Activated CD4-positive, alpha-beta memory T cell treated with anti-CD3 and anti-CD28 coated beads, Interleukin-2, amount 10 ng/mL, durations not matched to agents 7 days and 5 days (primary cell): ENCODE measurements at places on chromosomes 6 and 20.

DNA sequence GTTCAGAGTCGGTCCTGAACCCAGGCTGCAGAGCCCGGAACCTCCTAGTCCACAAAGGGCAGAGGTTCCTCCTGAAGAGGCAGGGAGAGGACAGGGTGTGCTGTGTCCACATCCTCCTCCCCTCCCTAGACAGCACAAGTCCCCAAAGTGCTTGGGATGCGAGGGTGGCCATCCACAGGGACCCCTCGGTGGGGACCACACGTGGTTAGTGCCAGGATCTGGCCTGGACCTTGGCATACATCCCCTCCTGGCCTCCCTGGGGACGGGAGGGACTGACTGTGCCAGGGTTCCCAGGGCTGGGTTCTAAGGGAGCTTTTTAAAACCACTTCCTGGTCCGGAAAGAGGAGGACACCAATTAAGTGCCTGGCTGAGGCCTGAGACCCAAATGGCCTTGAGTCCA, 63.2 kb downstream of the CTCFL start:
- DNase-seq = no peak

GRCh38 chr20:1876217-1876921, 18.8 kb upstream of the SIRPA start:
- no peak for DNase-seq

GRCh38 chr6:130943738-130944137, 116.5 kb downstream of the SMLR1 start:
- DNase-seq = no peak

DNA sequence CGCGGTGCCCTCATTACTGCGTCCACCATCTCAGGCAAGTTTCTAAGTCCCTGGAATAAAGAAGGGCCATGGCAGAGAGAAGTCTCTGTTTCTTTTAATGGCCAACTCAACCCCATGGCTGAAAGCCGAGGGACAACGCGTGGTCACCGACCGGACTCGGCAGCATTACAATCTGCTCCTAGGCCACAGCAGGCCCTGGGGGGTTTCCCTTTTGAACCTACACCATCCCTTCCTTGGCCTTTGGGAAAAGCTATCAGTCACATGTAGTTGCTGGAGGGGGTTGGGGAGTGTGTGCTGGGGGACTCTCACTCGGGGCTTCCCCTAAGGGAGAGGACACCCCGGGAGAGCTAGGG, 11.1 kb upstream of the FAM83C start:
- no peak for DNase-seq

DNA sequence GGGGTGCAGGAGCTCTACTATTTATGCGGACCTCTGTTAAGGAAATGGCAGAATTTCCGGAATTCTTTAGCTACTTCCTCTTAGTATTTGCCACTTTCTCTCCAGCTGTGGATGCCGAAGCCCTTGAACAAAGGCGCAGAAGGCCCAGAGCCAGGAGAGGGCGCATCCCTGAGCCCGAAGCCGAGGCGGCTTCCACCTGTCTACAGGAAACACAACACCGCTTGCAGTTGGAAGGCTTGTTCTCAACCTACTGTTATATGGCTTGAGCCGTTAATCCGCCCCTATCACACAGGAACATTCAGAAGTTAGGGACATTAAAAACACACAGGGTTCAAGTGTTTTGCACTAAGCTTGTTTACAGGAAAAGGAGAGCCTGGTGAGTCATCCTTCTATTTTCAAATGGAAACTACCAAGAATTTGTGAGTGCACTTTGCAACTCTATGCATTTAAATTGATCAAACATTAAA, 417.1 kb downstream of the BCKDHB start:
- no peak for DNase-seq
